ENCODE measurements at places on chromosomes 16 and 17.

DNA sequence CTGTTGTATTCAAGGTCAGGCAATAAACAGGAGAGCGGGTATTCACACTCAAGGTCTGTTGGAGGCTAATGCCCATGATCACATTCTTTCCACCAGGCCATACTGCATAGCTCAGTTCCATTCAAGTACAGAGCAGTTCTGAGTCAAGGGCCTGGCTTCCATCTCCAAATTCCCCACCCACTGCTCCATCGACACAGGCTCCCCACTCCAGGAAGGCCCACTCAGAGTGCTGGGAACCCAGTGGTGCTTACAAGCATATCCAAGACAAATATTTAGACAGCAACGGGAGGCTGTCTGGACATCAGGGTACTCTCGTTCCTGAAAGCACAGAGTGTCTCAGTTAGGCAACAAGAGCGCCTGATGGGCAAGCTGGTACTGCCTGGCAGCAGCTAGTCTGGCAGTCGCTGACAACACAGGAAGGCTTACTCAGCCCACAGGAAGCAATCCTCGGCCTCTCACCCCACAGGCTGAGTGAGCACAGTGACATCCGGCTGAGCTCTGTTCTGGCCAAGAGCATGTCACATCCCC is 40.9 kb downstream of the RFFL start:
- no peak overlapping the region for H3K27ac ChIP-seq
- H3K4me3 ChIP-seq, result no peak overlapping the region
- peak; percentile 24 for DNase-seq
- H3K36me3 ChIP-seq, result peaks cover 76% of the 10 kb centered on the region
- no peaks in the 10 kb centered on the region for H3K27me3 ChIP-seq
- no peaks in the 10 kb centered on the region for H3K4me1 ChIP-seq

DNA sequence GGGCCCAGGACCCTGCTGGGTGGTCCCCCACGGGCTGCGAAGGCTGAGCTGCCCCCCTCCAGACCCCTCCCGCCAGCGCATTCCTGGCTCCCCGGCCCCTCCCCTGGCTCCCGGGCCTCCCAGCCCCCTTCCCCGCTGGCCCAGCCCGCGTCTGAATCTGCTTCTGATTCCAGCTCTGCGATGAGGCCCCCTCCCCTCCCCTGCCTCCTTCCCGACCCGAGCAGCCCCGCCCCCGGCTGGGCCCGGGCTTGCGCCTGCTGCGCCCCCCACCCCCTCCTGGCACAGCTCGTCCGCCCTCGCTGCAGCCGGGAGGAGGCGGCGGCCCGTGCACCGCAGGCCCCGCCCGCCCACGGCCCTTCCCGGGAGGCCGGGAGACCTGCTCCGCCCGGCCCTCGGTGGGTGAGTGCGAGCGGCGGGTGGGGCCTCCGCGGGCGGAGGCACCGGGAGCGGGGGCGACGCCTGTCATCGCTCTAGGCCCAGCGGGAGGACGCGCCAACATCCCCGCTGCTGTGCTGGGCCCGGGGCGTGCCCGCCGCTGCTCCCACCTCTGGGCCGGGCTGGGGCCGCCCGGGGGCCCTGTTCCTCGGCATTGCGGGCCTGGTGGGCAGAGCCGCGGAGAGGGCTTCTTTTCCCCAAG is at the start of gene NTN3:
Gene NTN3 (plus strand): TSS at position 282 of the 637 bp plus-strand sequence. CDS start 405 bp downstream, outside the sequence.
- H3K27me3 ChIP-seq, result peaks cover 25% of the 10 kb centered on the region
- no peaks in the 10 kb centered on the region for H3K36me3 ChIP-seq
- no peak for DNase-seq
- H3K4me1 ChIP-seq, result peaks cover 57% of the 10 kb centered on the region

DNA sequence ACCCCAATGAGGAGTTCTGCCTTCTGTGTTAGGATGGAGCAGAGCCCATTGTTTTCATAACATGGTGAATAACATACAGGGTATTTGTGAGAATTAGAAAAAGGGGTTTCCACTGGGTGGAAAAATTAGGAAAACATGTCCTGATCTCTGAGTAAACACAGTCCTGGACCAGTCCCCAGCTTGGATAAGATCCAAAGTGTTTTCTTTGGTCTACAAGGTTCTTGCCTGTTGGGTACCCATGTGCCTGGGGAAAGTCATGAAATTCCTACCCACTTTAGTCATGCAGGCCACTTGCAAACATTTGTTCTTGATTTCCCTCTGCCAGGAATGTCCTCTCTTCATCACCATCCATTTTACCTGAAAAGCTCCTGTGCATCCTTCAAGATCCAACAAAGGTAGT is 164.8 kb upstream of the DYNLRB2 start:
- H3K36me3 ChIP-seq, result no peaks in the 10 kb centered on the region
- no peak overlapping the region for H3K4me3 ChIP-seq
- H3K27me3 ChIP-seq, result no peaks in the 10 kb centered on the region
- no peak overlapping the region for H3K27ac ChIP-seq
- DNase-seq, result no peak

DNA sequence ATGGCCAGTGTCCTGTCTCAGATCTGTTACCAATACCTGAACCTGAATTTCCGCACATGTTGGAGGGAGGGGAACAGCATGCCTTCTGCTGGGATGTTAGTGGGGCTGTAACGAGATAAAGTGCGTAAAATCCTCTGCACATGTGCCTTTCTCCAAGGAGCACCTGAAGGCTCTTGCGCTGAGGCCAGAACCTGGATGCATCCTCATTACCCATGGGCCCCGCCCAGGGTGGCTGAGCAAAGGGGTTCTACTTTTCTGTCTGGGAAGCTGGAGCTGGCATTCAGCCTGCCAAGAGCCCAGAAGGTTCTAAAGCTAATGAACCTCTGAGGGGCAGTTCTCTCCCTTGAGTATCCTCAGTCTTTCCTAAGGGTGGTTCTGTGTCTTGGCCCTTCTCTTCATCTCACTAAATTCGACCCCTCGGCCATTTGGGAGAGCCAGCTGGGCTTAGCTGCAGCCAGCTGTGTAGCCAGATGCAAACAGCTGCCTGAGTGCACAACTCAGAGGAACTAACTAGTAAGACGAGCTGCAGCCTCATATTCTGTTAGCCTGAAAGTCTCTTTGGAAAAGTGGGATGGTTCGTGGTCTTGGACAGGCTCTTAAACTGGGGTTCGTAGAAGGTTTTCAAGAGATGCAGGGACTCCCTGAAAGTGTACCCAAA is 2.5 kb downstream of the ITGA3 start:
- no peak overlapping the region for H3K4me3 ChIP-seq
- H3K27ac ChIP-seq, result no peak overlapping the region
- H3K4me1 ChIP-seq, result peaks cover 36% of the 10 kb centered on the region

DNA sequence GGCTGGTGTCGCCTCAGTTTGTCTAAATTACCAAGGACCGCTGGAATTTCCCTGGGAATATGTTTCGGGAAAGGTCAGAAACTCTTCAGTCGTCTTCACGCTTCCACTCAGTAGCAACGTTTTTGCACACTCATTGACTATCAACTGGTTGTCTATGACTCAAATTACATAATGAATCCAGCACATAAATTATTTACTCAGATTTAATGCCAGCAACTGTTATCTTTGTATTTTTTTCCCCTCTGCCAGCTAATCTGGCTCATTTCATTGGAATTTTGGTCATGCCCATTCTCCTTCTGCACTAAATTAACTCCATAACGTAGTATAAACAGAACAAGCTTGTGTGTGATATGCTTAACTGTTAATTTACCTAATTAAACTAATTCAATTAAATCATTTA is 372.7 kb upstream of the ZFHX3 start:
- no peaks in the 10 kb centered on the region for H3K27me3 ChIP-seq
- no peaks in the 10 kb centered on the region for H3K36me3 ChIP-seq
- no peak overlapping the region for H3K4me3 ChIP-seq
- no peak for DNase-seq
- no peaks in the 10 kb centered on the region for H3K4me1 ChIP-seq
- no peak overlapping the region for H3K27ac ChIP-seq

- no peak for DNase-seq
- no peaks in the 10 kb centered on the region for H3K27me3 ChIP-seq
- peaks cover 11% of the 10 kb centered on the region for H3K4me1 ChIP-seq
- H3K27ac ChIP-seq, result no peak overlapping the region
- H3K4me3 ChIP-seq, result no peak overlapping the region
Measured at GRCh38 chr17:77480509-77481215, 339.9 kb downstream of the SEC14L1 start.

- H3K27ac ChIP-seq, result no peak overlapping the region
- H3K4me3 ChIP-seq, result no peak overlapping the region
- H3K4me1 ChIP-seq, result peaks cover 13% of the 10 kb centered on the region
- no peak for DNase-seq
- peaks cover 12% of the 10 kb centered on the region for H3K27me3 ChIP-seq
Measured at GRCh38 chr17:80444644-80444979, 29.6 kb downstream of the ENDOV start.

DNA sequence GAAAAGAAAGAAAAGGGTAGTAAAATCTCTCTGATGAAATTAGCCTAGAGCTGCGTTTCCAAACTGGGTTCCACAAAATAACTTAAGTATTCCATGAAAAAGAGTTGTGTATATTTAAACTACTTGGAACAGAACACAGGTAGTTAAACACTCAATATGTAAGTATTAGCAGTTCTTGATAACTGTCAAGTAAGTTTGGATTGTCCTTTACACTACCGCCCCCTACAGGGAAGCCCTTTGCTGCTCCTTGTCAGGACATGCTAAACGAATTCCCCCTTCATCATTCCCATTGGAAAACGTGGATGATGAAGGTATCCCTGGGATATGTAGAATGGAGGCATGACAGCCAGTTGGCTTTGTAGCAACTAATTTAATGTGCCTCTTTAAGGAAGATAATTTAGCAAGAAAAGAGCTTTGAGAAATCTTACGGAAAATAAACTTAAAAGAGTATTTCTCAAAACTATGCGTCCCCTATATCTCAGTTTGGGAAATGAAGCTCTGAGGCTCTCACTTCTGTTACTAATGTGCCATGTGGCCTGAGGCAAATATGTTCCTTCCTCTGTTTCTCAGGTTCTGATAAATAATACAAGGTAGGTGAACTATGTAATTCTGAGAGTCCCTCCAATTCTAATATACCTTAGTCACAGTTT is 18.8 kb downstream of the NCBP3 start:
- H3K36me3 ChIP-seq, result peaks cover 49% of the 10 kb centered on the region
- no peak overlapping the region for H3K27ac ChIP-seq
- no peaks in the 10 kb centered on the region for H3K4me1 ChIP-seq
- no peaks in the 10 kb centered on the region for H3K27me3 ChIP-seq
- H3K4me3 ChIP-seq, result no peak overlapping the region
- peak; percentile 79 for DNase-seq

- no peak for DNase-seq
- no peaks in the 10 kb centered on the region for H3K4me1 ChIP-seq
- no peaks in the 10 kb centered on the region for H3K27me3 ChIP-seq
- no peak overlapping the region for H3K27ac ChIP-seq
- H3K4me3 ChIP-seq, result no peak overlapping the region
- no peaks in the 10 kb centered on the region for H3K36me3 ChIP-seq
Measured at GRCh38 chr16:64782484-64782883, 339.4 kb downstream of the CDH11 start.

GRCh38 chr17:8022360-8023003 is 16.4 kb upstream of the ALOX15B start:
- no peak overlapping the region for H3K27ac ChIP-seq
- peaks cover 1% of the 10 kb centered on the region for H3K27me3 ChIP-seq
- no peak overlapping the region for H3K4me3 ChIP-seq
- H3K4me1 ChIP-seq, result peaks cover 16% of the 10 kb centered on the region
- no peaks in the 10 kb centered on the region for H3K36me3 ChIP-seq

- H3K4me1 ChIP-seq, result peaks cover 27% of the 10 kb centered on the region
- DNase-seq, result no peak
- H3K4me3 ChIP-seq, result no peak overlapping the region
- no peaks in the 10 kb centered on the region for H3K36me3 ChIP-seq
- H3K27me3 ChIP-seq, result peaks cover 9% of the 10 kb centered on the region
Measured at GRCh38 chr16:11602321-11602720, 15.6 kb upstream of the LITAF start.

- no peak overlapping the region for H3K27ac ChIP-seq
- no peaks in the 10 kb centered on the region for H3K36me3 ChIP-seq
- no peak for DNase-seq
- no peak overlapping the region for H3K4me3 ChIP-seq
- peaks cover 34% of the 10 kb centered on the region for H3K27me3 ChIP-seq
Measured at GRCh38 chr16:23832882-23833281, 2.9 kb upstream of the PRKCB start.

DNA sequence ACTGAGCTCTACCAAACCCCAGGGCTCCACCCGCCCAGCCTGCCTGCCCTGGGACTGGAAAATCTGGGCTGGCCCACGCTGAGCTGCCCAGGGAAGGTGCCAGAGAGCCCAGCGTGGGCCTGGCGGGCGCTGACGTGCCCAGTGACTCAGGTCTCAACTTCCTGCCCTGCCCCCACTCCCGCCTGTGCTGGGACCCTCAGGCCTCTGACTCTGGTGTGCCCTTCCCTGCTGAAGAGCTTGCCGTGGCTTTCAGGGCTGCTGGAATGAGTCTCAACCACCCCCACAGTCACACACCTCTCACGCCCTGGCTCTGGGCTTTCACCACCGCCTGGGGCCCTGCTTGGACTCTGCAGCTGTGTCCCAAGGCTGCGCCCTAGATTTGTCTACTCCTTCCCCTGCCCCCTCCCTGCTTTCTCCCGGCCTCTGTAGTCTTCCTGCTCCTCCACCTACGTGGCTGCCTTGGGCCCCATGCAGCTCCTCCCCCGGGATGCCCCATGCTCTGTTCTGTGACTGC is 10.4 kb downstream of the LLGL1 start:
- H3K27ac ChIP-seq, result no peak overlapping the region
- H3K27me3 ChIP-seq, result no peaks in the 10 kb centered on the region
- H3K4me1 ChIP-seq, result no peaks in the 10 kb centered on the region
- DNase-seq, result no peak
- no peak overlapping the region for H3K4me3 ChIP-seq
- H3K36me3 ChIP-seq, result peaks cover 11% of the 10 kb centered on the region

- H3K4me3 ChIP-seq, result no peak overlapping the region
- H3K4me1 ChIP-seq, result no peaks in the 10 kb centered on the region
- H3K27ac ChIP-seq, result no peak overlapping the region
- no peaks in the 10 kb centered on the region for H3K27me3 ChIP-seq
- DNase-seq, result no peak
Measured at GRCh38 chr16:79988089-79988488, 387.6 kb upstream of the MAF start.

- no peak for DNase-seq
- H3K36me3 ChIP-seq, result no peaks in the 10 kb centered on the region
- no peak overlapping the region for H3K4me3 ChIP-seq
- H3K4me1 ChIP-seq, result no peaks in the 10 kb centered on the region
Measured at GRCh38 chr17:31318851-31319661, 2.4 kb downstream of the EVI2A start.

DNA sequence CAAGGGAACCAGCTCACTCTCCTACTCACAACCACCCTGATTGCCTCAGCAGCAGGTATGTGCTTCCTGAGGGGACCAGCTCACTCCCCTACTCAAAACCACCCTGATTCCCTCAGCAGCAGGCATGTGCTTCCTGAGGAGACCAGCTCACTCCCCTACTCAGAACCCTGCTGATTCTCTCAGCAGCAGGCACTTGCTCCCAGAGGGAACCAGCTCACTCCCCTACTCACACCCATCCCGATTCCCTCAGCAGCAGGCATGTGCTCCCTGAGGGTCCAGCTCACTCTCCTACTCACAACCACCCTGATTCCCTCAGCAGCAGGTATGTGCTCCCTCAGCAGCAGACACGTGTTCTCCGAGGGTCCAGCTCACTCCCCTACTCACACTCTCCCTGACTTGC is 26.1 kb upstream of the COG7 start:
- no peaks in the 10 kb centered on the region for H3K27me3 ChIP-seq
- H3K36me3 ChIP-seq, result peaks cover 94% of the 10 kb centered on the region
- no peak overlapping the region for H3K27ac ChIP-seq
- no peak overlapping the region for H3K4me3 ChIP-seq

GRCh38 chr17:72118335-72119076 is 2.3 kb upstream of the SOX9 start:
- H3K27me3 ChIP-seq, result no peaks in the 10 kb centered on the region
- H3K4me1 ChIP-seq, result peaks cover 27% of the 10 kb centered on the region
- H3K4me3 ChIP-seq, result peak overlapping the region; percentile 86
- no peak overlapping the region for H3K27ac ChIP-seq

All from HepG2 (cell line).